Fibroblast of lung (primary cell): ENCODE measurements at places on chromosomes 7 and 10. TPM values are rescaled to one million over a fixed set of nuclear protein-coding genes. Genes with fewer than 3 reads are reported as not detected.

GRCh38 chr7:150972741-150973140 is 5.4 kb downstream of the KCNH2 start:
- H3K27ac ChIP-seq: no peak overlapping the region
- H3K4me1 ChIP-seq: no peaks in the 10 kb centered on the region
- no peak for DNase-seq
- H3K4me3 ChIP-seq: no peak overlapping the region
- no peaks in the 10 kb centered on the region for H3K36me3 ChIP-seq

GRCh38 chr10:92153-92552 is 43.1 kb upstream of the TUBB8 start:
- H3K36me3 ChIP-seq: no peaks in the 10 kb centered on the region
- H3K27ac ChIP-seq: no peak overlapping the region
- no peak for DNase-seq
- H3K4me1 ChIP-seq: no peaks in the 10 kb centered on the region

GRCh38 chr7:44285561-44285960 is 39.8 kb downstream of the CAMK2B start:
- no peak overlapping the region for H3K27ac ChIP-seq
- DNase-seq: no peak
- no peaks in the 10 kb centered on the region for H3K36me3 ChIP-seq
- no peaks in the 10 kb centered on the region for H3K4me1 ChIP-seq

DNA sequence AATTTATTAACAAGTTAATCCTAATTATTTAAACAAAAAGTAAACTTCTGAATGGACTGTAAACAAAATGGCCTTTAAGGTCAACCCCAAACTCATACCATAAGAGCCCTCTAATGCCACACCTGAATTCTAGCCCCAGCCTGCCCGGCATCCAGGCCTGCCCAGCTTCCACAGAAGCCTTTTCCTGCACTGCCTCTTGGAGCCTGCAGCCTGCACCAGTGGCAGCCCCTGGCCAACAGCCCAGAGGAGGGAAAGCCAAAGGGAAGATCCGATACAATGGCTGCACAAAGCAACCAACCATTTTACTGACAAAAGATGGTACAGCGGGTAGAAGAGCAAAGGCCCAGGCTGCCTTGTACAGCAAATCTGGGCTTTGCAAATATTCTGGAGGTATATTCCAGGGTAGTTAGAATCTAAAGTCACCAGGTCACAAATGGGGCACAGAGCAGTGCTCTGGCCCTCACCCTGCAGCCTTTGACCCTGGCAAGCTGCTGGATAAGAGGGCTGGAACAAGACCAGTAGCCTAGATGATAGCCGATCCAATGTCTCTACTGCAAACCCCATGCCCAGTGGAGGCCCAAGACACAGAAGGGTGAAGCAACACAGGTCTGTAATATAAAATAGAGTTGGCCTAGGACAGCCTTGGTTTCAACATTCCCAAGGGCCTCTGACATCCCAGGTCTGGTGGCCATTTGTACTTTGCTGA is 12.5 kb upstream of the CH25H start:
- no peaks in the 10 kb centered on the region for H3K27me3 ChIP-seq
- H3K4me3 ChIP-seq: no peak overlapping the region
- no peak for DNase-seq
- H3K36me3 ChIP-seq: peaks cover 3% of the 10 kb centered on the region
- no peak overlapping the region for H3K27ac ChIP-seq

- peaks cover 19% of the 10 kb centered on the region for H3K4me1 ChIP-seq
- H3K4me3 ChIP-seq: no peak overlapping the region
- no peaks in the 10 kb centered on the region for H3K36me3 ChIP-seq
- H3K27ac ChIP-seq: peak overlapping the region; percentile 34
- H3K27me3 ChIP-seq: no peaks in the 10 kb centered on the region
- peak; percentile 89 for DNase-seq
Measured at GRCh38 chr7:80859272-80859970, 59.4 kb downstream of the SEMA3C start.

- peaks cover 16% of the 10 kb centered on the region for H3K36me3 ChIP-seq
- no peaks in the 10 kb centered on the region for H3K27me3 ChIP-seq
- DNase-seq: no peak
- H3K4me3 ChIP-seq: no peak overlapping the region
- H3K27ac ChIP-seq: no peak overlapping the region
- H3K4me1 ChIP-seq: no peaks in the 10 kb centered on the region
Measured at GRCh38 chr7:152117356-152117755, 91.9 kb downstream of the GALNT11 start.

Gene FAM131B
- 2.0 and 4.8 TPM in 2 replicates for polyA plus RNA-seq
